Omental fat pad (tissue), 4 donors: ENCODE measurements at places on chromosomes 16 and 17. TPM values are rescaled to one million over a fixed set of nuclear protein-coding genes. Genes with fewer than 3 reads are reported as not detected.

DNA sequence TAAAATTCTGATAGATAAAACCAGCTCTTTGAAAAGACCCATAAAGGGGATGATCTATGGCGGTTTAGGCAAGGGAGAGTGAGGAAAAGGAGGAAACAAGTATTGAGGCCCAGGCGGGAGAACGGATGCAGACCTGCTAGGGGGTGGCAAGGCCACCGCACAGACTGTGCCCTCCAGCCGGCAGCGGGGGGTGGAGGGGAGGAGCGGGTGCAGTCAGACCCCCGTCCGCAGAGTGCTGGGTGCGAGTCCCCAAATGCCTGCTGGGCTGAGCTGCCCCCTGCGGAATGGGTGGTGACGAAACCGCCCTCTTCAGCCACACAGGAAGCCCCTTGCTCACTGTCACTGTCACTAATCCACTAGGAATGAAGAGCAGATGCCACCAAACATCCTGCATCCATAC lies 46.0 kb downstream of the LMF1 start:
- DNase-seq: no peak

GRCh38 chr16:4309833-4310266 lies 6.0 kb upstream of the GLIS2 start:
- DNase-seq: no peak

DNA sequence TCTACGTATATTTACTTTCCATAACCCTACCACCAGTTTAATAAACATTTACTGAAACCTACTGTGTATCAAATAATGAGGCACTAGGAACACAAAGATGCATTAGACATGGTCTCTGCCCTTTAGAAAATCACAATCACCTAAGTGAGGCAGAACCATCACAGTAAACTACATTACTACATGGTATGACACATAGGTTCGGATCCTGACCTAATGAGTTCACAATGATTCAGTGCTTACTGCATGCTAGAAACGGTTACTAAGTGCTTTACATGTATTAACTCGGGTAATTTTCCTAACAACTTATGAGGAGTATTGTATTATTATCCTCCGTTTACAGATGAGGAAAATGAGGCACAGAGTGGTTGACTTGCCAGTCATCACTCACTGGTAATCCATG lies 5.2 kb upstream of the SYNRG start:
- no peak for DNase-seq

- DNase-seq: no peak
These were observed 158.7 kb downstream of the KATNIP start for GRCh38 chr16:27708651-27709050.

- no peak for DNase-seq
These were observed 474.4 kb downstream of the SLC39A11 start for GRCh38 chr17:72618001-72618509.

GRCh38 chr16:89910717-89911354 lies 7.8 kb upstream of the MC1R start:
- no peak for DNase-seq

- DNase-seq: no peak
These were observed 603.8 kb upstream of the CA10 start for GRCh38 chr17:52762147-52762793.

DNA sequence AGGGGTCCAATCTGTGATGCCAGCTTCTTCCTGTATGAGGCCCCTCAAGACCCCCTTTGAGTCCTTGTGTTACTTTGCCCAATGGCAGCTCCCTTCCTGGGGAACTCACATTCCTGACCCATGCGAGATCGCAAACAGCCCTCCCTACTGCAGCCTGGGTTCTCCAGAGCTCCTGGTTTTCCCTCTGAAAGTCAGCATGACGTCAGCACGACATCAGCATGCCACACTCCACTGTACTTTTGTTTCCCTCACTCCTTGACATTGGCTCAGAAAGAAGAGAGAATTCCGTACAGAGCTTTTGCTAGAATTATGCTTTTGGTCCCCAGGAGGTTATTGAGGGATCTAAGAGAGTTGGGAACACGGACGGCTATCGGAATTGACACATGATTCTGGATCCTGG lies 168.1 kb upstream of the PIRT start:
- no peak for DNase-seq

DNA sequence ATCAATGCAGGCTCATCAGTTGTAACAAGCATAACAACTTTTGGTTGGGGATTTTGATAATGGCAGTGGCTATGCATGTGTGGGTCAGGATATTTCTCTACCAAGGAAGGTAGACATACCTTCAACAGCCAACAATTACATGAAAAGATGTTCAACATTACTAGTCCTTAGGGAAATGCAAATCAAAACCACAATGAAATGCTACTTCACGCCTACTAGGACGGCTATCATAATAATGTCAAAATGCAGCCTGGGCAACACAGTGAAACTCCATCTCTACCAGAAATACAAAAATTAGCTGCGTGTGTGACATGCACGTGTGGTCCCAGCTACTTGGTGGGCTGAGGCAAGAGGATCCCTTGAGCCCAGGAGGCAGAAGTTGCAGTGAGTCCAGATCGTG lies 7.3 kb upstream of the SLC5A10 start:
- no peak for DNase-seq

DNA sequence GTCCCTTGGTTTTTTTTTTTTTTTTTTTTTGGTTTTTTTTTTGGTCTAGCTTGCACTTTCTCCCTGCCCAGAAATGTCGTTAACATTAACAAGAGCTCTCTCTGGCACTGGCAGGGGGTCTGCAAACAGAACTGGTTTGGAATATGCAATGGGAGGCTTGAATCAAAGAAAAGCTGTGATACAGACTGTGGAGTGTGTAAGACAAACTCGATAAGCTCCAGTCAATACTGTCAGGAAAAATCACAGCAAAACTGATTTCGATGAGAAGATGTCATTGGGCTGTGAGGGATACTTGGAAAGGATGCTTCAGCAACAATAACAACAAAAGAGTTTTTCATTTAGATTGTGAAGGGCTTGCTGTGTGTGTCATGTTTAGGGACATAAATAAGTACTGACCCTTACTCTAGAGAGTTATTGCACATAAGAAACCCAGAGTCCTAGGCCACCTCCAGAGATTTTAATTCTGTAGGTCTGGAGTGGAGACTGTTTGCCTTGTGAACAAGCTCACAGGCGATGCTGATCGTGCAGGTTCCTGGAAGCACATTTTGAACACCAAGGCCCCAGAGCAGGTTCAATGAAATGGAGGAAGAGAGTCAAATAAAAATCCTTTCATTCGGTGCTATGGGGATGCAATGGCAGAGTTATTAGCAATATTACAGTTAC lies 470.7 kb upstream of the RBFOX1 start:
- DNase-seq: no peak

DNA sequence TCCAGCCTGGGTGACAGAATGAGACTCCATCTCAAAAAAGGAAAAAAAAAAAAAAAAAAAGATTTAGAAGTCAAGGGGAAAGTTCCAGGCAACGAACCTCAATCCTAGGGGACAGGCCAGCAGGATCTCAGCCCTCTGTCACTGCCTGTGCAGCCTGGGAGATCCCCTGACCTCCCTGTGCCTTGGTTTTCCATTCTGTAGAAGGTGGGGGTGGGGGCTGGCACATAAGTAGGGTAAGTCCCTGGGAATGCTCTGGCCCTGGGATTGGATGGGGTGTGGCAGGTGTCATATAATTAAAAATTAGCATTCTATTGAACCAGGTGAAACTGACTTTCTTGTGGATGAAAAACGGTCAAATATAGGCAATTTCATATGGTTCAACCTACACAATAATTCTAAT lies 90.5 kb downstream of the C16orf78 start:
- no peak for DNase-seq

- no peak for DNase-seq
These were observed 12.8 kb downstream of the ZNF778 start for GRCh38 chr16:89230255-89230654.

DNA sequence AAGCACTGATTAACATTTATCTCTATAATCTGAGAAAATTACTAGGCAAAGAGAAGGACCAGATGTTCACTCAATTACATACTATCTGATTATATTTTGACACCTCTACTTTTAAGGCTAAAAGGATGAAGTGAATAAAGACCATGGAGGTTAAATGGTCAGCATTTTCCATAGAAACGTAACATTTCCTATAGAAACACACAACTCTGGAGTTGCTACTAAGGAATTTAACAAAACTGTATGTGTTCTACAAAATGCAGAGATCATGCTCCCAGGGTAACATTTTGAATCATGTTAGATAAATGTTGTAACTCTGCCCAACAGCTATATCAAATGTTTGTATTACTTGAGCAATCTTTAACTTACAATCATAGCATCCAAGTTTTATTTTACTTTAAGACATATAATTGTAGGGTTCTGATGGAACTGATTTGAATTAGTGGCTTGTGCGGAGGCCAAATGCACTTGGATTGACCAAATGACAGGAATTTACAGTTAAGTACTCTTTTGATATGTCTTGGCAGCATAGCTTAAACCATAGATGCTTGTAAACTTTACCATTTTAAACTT lies 97.7 kb downstream of the RPGRIP1L start:
- DNase-seq: no peak

DNA sequence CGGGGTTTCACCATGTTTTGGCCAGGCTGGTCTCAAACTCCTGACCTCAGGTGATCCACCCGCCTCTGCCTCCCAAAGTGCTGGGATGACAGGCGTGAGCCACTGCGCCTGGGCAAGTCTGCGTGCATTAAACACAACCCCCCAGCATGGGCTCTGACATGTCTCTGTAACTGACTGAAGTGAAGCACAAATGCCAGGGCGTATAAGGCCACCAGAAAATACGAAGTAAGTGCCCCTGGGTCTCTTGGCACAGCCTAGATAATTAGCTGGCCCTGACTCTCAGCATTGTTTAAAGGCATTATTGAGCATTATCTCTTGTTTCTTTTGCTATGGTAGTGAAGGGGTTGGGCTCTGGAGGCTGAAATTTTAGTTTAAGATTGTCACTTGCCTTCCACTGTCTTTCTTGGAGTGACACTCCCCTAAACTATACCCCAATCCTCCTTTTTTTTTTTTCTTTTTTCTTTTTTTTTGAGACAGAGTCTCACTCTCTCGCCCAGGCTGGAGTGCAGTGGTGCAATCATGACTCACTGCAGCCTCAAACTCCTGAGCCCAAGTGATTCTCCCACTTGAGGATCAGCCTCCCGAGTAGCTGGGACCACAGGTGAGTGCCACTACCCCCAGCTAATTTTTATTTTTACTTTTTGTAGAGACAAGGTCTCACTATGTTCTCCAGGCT lies 8.2 kb upstream of the SEC14L1 start:
- no peak for DNase-seq

- no peak for DNase-seq
These were observed 28.0 kb downstream of the PIK3R6 start for GRCh38 chr17:8839410-8839935.

- DNase-seq: no peak
These were observed 1.8 kb upstream of the PRSS53 start for GRCh38 chr16:31090540-31090939.

DNA sequence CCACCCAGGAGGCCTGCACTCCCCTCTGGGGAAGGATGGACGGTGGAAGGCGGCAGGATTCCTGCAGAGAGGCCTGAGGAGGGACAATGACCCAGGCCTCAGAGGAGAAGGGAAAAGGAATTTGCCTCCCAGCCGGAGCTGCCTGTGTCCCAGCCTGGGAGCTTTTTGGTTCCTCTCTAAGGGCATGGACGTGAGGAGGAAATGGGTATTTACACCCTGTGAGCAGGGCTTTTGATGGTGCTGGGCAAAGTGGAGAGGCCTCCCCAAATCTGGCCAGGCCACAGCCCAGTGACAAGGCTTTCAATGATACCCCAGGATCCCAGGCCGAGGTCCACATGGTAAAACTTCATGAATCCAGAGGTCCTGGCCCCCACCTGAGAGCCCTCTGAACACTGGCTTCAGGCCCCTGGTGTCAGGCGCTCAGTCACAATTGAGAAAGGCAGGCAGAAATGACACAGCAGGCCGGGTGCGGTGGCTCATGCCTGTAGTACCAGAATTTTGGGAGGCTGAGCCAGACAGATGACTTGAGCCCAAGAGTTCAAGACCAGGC lies 56.0 kb upstream of the DOC2B start:
- DNase-seq: no peak

- no peak for DNase-seq
These were observed 288.9 kb upstream of the CDH11 start for GRCh38 chr16:65410801-65411200.

GRCh38 chr16:70438585-70438968 lies 323 bp downstream of the ST3GAL2 start:
- no peak for DNase-seq

GRCh38 chr17:15516150-15516549 lies 47.1 kb downstream of the TVP23C start:
- DNase-seq: no peak

DNA sequence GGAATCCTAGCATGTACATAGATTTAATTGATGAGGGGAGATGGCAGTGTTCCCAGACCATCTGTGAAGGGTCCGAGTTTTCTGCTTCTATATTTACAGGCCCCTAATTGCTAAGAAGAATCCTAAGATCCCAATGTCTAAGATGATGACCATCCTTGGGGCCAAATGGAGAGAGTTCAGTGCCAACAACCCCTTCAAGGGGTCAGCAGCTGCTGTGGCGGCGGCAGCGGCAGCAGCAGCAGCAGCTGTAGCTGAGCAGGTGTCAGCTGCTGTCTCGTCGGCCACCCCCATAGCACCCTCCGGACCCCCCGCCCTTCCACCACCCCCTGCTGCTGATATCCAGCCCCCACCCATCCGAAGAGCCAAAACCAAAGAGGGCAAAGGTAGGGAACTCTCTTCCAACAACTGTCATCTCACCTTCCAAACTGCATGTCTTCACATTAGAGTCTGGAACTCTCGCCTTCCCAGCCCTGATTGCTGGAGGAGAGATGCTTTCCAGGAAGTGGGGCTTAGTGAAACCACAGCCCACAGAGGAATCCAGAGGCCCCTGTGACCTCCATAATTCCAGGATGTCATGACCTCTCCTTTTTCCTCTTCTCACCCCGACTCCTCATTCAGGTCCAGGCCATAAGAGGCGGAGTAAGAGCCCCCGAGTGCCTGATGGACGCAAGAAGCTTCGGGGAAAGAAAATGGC lies 4.7 kb downstream of the CHD3 start:
- no peak for DNase-seq

The BAHCC1 gene
- 8.5 TPM for total RNA-seq

The GP1BA gene
- total RNA-seq: not detected

The RAPGEFL1 gene
- total RNA-seq: 4.7 TPM

The CCL15 gene
- not detected for total RNA-seq

The TTLL6 gene
- not detected for total RNA-seq

The PSMD11 gene
- total RNA-seq: 69.8 TPM

The NTN1 gene
- 3.7 TPM for total RNA-seq

The CBFB gene
- 30.3 TPM for total RNA-seq

The CA7 gene
- total RNA-seq: not detected

The FBXW10 gene
- total RNA-seq: not detected

The LPCAT2 gene
- total RNA-seq: 20.5 TPM

The CDRT15 gene
- total RNA-seq: not detected

The PPP1R9B gene
- 26.6 TPM for total RNA-seq

The TMEM238L gene
- not detected for total RNA-seq

The KRTAP9-4 gene
- total RNA-seq: not detected

The TEX14 gene
- total RNA-seq: 0.46 TPM
